NCI-H1417 treated with DMSO at 0.1 percent for 48 hours (cell line): ENCODE measurements at places on chromosomes 3 and 15.
A peak's percentile ranks its signal among the peaks of the same experiment; 100 is the strongest.

DNA sequence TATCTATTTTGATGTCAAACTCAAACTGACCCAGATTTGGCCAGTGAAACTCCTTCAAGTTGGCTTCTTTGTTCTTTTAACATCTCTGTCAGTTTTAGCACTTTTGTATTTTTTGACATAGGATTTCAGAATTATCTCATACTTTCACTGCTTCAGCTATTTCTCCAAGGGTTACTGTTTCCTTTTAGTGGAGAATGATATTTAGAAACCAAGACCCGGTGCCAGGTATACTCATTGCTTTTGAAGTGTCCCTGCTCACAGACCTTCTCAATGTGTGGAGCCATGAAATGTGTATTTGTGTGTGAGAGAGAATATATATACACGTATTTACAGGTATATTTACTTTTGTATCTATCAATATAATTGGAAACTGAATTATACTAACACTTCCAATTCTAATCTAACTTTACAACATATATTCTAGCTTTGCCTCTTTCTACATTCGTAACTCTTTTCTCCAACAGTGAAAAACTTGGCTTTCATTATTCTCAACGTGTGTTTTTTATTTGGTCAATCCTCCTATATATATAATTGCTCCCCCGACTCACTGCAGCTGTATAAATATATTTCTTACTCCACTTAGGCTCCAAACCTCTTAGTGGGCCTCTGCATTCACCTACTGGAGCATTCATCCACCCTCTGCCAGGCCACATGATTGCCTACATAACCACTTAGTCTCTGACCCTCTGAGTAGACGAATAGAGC, 54.0 kb downstream of the OTOL1 start:
- DNase-seq: no peak

GRCh38 chr3:159532577-159532976, 456.1 kb upstream of the IL12A start:
- DNase-seq: no peak

- no peak for DNase-seq
Measured at GRCh38 chr3:124951511-124952281, 17.1 kb upstream of the MUC13 start.

DNA sequence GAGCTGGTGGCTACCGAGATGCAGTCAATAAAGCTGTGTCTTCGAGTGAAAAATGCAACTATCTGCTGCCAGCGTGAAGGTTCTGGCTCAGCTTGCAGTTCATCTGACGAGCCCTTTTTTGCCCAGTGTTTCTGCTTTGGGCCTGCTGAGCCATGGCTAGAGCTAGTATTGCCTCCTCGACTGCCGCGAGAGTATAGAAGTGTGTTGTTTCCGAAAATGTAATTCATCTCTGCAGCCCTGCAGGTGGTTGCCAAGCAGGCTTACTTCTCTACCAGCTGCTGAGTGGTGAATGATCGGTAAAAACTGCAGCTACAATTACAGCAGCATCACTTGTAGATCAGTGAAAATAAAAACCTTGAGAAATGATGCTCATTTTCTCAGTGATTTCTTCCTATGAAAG, 114.8 kb downstream of the DLG1 start:
- peak; percentile 80 for DNase-seq

GRCh38 chr15:28873585-28874190, 12.1 kb upstream of the APBA2 start:
- DNase-seq: no peak

DNA sequence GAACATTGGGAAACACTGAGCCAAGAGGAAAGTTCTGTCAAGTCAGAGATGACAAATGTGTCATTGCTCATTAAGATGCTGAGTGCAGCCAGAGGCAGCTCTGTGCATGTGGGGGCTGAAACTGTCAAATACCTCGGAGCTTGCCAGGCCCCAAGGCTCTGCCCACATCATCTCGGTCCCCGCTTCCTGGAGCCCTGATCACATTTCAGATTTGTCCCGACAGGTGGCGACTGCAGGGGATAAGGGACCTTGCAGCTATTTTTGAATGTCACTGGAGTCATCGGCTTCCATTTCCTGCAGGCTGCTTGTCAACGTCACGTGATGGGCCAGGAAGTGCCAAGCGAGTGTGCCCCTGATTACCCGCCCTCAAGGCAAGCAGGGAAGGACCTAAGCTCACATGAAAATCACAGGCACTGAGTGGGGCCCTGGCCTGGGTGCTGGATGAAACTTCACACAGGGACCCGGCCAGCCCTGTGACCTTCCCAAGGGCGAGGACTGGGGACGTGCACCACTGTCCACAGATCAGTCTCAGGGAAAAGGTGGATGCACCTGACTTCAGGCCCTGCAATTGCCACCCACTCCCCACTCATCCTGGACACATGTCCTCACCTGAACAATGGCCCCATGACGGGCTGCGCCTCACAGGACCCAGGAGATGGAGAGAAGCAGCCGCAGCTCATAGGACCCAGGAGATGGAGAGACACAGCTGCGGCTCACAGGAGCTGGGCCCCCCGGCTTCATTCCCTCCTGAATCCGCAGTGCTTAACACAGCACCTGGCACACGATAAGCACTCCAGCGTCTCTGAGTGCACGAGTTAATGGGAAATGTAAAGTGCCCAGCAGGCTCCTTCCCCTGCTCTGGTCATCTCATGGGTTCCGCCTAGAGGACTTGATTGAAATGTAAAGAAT, 73.4 kb downstream of the NUP210 start:
- no peak for DNase-seq

- no peak for DNase-seq
Measured at GRCh38 chr3:185900228-185900627, 37.6 kb downstream of the TRA2B start.

- DNase-seq: no peak
Measured at GRCh38 chr3:32138545-32139104, 32.2 kb downstream of the GPD1L start.

- no peak for DNase-seq
Measured at GRCh38 chr3:46414739-46415138, 7.7 kb downstream of the CCRL2 start.

- no peak for DNase-seq
Measured at GRCh38 chr15:25427861-25428260, 11.0 kb downstream of the UBE3A start.

- DNase-seq: no peak
Measured at GRCh38 chr3:45078910-45079522, 52.9 kb downstream of the CLEC3B start.

- DNase-seq: peak; percentile 58
Measured at GRCh38 chr15:70196372-70197316, 98.9 kb upstream of the TLE3 start.

GRCh38 chr3:99503350-99503749, 135.0 kb upstream of the COL8A1 start:
- no peak for DNase-seq
